ENCODE measurements at places on chromosomes 4 and X.

- DNase-seq: no peak
Observed at GRCh38 chr4:106371161-106371560, 2.6 kb upstream of the GIMD1 start.

GRCh38 chr4:67885762-67886161 is 2.0 kb upstream of the TMPRSS11D start:
- no peak for DNase-seq

DNA sequence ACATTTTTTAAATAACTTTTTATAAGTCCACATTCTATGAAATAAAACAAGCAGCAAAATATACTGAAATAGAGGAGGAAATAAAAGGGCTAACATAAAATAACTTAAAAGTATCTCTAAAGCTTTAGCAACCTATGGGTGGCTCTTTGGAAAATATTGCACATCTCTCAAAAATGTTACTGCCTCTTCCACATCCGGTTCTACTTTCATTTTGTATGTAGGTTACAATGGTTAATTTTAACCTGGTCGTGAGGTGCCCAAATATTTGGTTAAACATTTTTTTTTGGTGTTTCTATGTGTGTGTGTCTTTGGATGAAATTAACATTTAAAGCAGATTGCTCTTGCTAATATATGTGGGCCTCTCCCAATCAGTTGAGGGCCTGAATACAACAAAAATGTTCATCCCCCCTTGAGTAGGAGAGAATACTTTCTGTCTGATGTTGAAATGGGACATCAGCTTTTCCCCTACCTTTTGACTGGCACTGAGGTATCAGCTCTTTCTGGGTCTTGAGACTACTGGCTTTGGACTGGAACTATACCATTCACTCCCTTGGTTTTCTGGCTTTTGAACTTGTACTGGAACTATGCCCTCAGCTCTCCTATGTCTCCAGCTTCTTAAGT is 353.0 kb downstream of the ADAM29 start:
- no peak for DNase-seq

GRCh38 chr4:121943941-121944340 is 7.9 kb downstream of the TRPC3 start:
- no peak for DNase-seq

GRCh38 chrX:48663241-48663640 is 20.4 kb upstream of the WAS start:
- no peak for DNase-seq

DNA sequence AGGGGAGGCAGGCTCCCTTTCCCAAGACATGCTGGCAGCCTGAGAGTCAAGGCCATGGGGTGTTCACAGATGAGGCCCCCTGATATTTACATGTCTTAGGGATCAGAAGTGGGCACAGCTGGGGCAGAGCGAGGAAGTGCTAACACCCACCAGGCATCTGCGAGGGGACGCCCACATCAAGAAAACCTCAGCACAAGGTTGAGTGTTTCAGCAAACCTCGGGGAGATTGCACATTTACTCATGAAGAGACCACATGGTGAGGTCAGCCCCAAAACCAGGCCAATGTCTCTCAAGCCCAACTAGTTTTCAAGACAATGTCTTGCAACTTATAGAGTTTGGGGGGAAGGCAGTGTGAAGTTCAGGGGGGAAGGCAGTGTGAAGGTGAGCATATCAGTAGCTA is 55.2 kb downstream of the CLNK start:
- no peak for DNase-seq

DNA sequence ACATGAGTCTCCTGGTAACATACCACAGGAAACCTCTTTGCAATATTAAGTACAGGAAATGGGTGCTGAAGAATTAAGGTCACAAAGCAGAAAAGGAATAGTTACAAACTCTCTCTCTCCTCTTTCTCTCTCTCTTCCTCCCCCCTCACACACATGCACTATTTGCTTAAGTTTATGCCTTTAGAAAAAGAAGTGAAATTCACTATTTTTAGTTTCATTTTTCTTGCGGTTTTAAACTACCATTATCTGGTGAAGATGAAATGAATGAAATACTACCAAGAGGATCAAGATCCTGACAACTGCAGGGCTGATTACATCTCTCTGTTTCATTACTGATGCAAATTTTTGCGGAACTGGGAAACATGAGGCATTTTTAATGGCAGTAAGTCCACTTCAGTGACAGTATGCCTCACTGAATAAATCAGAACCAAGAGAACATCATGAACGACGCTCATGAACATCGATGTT is 64.3 kb upstream of the FTHL17 start:
- no peak for DNase-seq

GRCh38 chr4:187499956-187500355 is 495.6 kb upstream of the ZFP42 start:
- no peak for DNase-seq

DNA sequence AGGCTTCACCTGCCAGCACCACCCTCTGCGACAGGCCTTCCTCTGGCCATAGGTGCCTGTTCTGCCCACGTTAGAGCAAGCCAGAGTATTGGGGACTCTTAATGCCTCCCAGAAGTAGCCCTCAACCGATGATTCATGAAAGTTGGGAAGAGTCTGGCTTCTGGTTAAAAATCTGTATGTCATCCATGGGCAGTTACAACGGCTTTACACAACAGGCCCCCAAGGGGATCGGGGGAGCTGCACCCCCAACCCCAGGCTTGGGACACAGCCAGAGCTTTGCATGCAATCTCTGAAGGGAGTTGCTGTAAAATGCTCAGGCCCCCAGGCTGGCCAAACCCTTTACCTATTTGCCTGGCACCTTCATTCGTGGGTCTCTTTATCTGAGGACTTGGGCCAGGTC is 5.4 kb upstream of the CYTL1 start:
- no peak for DNase-seq

- no peak for DNase-seq
Observed at GRCh38 chr4:133084421-133084820, 64.7 kb upstream of the PCDH10 start.

GRCh38 chr4:7770224-7771050 is 169.2 kb downstream of the AFAP1 start:
- no peak for DNase-seq

DNA sequence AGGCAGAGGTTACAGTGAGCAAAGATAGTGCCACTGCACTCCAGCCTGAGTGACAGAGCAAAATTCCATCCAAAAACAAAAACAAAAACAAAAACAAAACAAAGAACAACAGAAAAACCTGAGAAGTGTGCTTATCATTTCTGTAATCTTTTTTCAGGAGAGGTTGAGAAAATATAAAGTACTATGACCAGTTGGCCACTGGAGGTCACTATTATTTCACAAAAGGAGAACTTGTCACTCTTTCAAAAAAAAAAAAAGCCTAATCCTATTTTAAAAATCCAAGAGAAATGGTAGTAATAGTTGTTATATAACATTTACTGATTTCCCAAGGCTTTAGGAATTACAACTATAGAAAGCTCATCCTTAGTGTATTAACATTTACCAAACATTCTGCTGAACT is 24.9 kb upstream of the RNF150 start:
- no peak for DNase-seq

GRCh38 chr4:140703463-140703862 is 52.7 kb downstream of the TBC1D9 start:
- DNase-seq: no peak

DNA sequence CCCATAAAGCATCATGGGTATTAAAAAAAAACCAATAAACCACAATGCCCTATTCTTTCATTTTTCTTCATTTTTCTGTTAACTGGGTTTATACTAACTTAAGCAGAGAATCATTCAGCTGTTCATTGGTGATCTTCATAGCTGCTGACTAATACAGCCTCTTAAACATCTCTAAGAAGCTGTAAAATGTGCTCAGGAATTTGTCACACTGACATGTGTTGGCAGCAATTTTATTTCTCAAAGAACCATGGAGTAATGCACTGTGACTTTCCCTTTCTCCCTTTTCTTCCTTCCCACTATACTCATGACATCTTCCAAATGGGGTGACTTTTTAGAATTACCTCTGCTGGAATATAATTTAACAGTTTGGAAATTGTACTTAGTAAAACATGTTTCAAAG is 315.4 kb downstream of the ANTXR2 start:
- no peak for DNase-seq

GRCh38 chrX:64184396-64184795 is 21.1 kb downstream of the AMER1 start:
- no peak for DNase-seq

- no peak for DNase-seq
Observed at GRCh38 chr4:128385683-128386304, 98.2 kb upstream of the PGRMC2 start.

GRCh38 chrX:6053141-6053540 is 175.5 kb downstream of the NLGN4X start:
- no peak for DNase-seq

- no peak for DNase-seq
Observed at GRCh38 chr4:159104694-159105414, 2.0 kb downstream of the RAPGEF2 start.

- DNase-seq: no peak
Observed at GRCh38 chr4:166309286-166309685, 436.2 kb downstream of the TLL1 start.

GRCh38 chr4:106039796-106040195 is 144.5 kb downstream of the NPNT start:
- DNase-seq: no peak

DNA sequence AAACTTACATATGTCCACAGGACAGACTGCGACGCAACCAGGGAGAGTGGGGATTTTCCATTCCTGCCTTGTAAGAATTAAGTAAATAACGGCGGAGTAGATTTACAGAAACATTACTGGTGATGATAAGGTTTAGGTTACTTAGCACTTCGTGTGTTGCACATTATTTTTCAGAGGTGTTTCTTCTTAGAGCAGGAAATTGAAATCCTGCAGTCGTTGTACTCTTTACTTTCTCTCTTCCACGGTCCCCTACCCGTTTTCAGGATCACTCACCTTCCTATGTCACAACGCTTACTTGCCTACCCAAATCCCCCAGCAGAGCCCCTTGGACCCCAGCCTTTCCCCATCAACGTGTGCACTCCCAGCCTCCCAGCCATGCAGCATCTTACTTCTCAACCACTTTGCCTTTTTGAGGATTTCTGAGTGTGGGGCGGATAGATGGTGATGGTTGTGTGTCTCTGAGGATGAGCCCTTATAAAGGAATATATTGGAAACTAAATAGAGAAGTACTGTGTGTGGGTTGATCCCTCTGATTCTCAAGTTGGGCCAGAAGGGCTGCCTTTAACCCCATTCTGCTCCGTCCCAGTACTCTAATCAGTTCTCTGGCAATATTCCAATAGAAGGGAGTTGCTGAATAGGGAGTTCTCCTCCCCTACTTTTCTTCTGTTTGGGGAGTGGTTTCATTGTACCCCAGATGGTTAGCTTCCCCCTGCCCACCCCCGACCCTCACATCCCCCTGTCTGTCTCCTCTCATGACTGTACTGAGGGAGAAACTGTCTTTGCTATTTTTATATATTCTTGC is 1.6 kb downstream of the MID2 start:
- no peak for DNase-seq

- DNase-seq: no peak
Observed at GRCh38 chr4:183347566-183347965, 25.3 kb upstream of the CLDN24 start.

DNA sequence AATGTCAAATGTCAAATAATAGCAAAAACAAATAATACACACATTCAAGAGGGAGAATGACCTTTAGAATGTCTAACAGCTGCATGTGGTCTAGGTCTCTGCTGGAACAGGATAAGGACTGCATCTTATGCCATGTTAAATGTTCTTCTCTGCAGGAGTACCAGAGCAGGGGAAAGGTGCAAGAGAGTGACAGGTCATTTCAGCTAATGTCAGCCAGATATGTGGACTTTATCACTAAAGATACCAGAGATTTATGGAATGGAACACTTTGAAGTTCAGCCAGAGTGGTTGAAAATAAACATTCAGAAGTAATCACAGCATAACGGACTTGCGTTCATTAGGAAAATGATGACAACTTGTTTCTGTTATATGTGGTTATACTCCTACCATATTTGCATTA is 24.3 kb downstream of the GRID2 start:
- DNase-seq: no peak

DNA sequence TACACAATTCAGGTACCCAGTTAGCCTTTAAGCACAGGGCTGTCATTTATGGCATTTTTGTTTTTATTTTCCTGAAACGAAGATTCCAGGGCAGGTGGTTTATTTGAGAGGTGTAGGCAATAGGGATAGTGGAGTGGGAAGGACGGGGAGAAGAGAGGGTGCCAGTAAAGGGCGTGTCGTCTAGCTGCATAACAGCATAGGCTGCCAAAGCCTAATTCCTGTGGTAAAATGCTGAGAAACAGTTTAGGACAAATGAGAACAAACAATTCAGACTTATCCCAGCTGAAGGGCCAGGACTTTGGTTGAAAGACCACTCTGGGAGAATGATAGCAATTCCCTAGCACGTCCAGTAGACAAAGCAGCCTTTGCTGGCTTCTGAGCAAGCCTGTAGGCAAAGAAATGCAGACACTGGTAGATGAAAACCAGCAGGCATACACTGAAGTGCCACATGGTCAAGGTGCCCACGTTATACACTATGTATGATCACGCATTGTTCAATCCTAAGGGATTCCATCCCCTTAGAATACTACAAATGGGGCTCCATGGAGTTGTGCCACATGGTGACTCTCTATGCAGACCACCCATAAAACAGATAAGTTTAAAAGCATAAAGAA is 70.6 kb downstream of the PKD2 start:
- DNase-seq: no peak

DNA sequence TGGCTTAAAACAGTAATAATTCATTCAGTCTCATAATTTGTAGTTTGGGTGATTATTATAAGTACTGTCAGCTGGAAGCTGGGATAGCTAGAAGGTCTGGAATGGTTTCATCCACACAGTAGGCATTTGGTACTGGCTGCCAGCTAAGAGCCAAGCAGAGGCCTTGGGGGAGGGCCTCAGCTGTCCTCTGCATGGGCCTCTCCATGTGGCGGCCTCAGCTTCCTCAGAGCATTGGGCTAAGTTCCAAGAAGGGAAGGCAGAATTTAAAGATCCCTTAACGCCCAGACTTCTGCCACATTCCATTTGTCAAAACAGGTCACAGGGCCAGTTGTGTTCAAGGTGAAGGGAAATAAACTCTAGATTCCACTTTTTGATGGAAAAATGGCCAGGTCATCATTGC is 93.3 kb downstream of the NEUROG2 start:
- DNase-seq: no peak

- no peak for DNase-seq
Observed at GRCh38 chrX:78329486-78329885, 2.1 kb upstream of the CYSLTR1 start.

DNA sequence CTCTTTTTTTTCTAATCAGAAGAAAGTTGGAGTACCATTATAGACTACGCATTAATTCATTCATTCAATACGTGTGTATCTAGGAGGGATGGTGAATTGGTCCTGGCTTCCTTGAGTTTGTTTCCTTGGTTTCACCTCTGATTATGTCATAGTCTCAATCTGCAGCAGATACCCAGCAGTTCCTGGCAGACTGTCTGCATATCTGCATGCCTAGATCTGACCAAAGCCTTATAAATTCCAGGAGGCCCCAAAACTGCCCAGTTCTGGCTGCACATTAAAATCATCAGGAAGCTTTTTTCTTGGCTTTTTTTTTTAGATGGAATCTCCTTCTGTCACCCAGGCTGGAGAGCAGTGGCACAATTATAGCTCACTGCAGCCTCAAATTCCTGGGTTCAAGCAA is 27.2 kb upstream of the SLC34A2 start:
- no peak for DNase-seq
